ENCODE measurements at places on chromosomes 6 and 20. TPM values are rescaled to one million over a fixed set of nuclear protein-coding genes. Genes with fewer than 3 reads are reported as not detected.

DNA sequence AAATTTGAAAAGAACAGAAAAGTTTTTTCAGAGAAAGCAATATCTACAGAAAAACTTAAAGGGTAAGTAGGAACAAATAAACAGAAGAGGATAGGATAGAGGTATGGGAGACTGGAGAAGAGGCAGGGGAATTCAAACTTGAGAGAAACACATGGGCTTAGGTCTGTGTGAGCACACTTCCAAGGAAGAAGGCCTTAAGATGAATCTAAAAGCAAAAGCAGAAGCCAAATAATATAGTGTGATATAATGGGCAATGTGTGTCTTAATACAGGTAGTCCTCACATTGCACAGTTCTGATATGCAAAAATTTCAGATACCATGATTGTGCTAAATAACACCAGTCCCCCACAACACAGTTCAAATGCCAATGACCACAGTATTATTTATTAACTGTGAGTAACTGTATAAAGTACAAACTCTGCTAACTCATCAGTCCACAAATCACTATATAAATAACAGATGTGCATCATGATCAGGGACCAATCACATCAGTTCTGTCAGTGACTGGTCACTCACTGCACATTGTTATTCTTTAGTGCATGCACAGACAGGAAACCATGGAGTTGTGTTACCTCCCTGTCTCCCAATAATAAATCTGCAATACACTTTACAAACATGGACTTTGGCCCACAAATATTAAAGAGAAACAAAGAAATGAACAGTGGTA, 18.6 kb downstream of the SNX14 start:
- no peak for DNase-seq
- H3K27me3 ChIP-seq = no peaks in the 10 kb centered on the region

DNA sequence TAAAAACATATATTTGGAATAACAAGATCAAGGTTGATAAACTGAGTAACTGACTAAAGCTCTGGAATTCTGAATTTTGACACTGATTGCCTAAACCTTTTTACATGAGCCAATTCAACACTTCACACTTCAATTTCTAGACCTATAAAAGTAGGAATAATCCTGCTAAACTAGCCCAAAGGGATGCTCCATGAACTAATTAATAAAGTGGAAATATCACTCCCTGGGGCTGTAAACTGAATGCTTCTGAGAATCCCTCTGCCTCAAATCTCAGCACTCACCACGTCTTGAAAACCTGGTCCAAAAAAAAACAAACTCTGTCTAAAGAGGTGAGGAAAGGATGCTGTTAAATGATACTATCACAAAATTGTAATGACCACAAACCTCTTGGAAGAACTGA, 50.9 kb downstream of the DCDC2 start:
- no peak overlapping the region for H3K4me3 ChIP-seq
- H3K27ac ChIP-seq = no peak overlapping the region
- no peak for DNase-seq

Gene ADGRF5
- total RNA-seq = 42.1 TPM

GRCh38 chr6:6575143-6575542, 13.4 kb upstream of the LY86 start:
- DNase-seq = no peak
- no peaks in the 10 kb centered on the region for H3K4me1 ChIP-seq
- no peaks in the 10 kb centered on the region for H3K27me3 ChIP-seq
- H3K4me3 ChIP-seq = no peak overlapping the region

Gene BNIP5
- not detected for total RNA-seq

- H3K27me3 ChIP-seq = no peaks in the 10 kb centered on the region
- no peak overlapping the region for H3K27ac ChIP-seq
- DNase-seq = no peak
- H3K4me1 ChIP-seq = no peaks in the 10 kb centered on the region
- H3K4me3 ChIP-seq = no peak overlapping the region
These were observed 190.4 kb downstream of the PRL start for GRCh38 chr6:22106451-22106850.

- peak overlapping the region; percentile 98 for H3K4me3 ChIP-seq
- H3K36me3 ChIP-seq = peaks cover 36% of the 10 kb centered on the region
- no peak for DNase-seq
- H3K4me1 ChIP-seq = peaks cover 52% of the 10 kb centered on the region
These were observed 3.7 kb downstream of the PIM1 start for GRCh38 chr6:37173493-37174195.

Gene MDFI
- total RNA-seq = 0.77 TPM

Gene JPH2
- 151 TPM for total RNA-seq

Gene OLIG3
- not detected for total RNA-seq

Gene C4B
- total RNA-seq = 72.9 TPM

DNA sequence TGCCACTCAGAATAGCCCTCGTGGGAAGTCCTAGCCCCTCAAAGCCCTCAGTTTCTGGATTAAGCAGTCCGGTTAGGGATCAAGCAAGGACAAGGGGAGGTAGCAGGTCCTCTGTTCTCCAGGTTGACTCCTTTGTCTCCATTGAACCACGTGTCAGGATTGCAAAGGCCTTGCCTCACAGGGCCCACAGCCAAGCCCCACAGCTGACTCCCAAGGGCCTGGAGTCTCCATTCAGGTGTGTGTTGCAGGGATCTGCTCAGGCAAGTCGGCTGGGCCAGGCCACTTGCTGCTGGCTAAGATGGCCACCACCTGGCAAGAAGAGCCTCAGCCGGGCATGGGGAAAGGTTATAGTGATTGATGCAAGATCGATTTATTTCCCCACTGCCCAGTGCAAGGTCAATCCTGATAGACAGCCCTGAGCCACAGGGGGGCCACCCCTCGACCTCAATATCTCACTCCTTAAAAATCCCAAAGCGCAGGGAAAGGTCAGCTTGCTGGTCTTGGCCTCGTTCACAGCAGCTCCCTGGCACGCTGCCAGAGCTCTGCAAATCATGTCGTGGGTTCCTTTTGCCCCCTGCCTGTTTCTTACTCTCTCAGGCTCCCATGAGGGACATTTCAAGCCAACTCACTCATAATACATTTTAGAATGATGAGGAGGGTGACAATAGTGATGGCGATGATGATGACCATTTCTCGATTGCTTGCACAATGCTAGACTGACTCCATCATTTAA, 75.9 kb downstream of the EDN3 start:
- H3K27ac ChIP-seq = no peak overlapping the region
- H3K36me3 ChIP-seq = no peaks in the 10 kb centered on the region
- no peak for DNase-seq
- H3K27me3 ChIP-seq = peaks cover 76% of the 10 kb centered on the region
- H3K4me1 ChIP-seq = no peaks in the 10 kb centered on the region

Gene APMAP
- total RNA-seq = 23.8 TPM

DNA sequence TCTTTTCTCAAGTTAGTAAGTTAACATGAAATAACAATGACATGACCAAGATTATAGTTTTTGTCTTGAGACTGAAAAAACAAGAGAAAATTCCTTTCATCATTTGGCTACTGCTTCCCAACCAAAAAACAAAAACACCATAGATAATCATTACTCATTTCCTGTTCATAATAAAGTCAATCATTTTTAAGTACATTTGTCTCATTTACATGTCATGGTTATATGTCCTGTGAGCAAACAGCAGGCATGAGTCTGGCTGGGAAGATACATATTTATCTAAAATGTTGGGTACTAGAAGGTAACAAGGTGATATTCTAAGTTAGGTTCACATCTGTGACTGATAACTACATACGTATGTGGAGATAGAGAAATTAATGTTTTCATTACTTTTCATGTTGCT, 180.5 kb downstream of the ISM1 start:
- H3K4me3 ChIP-seq = no peak overlapping the region
- no peaks in the 10 kb centered on the region for H3K4me1 ChIP-seq
- no peak for DNase-seq
- H3K36me3 ChIP-seq = no peaks in the 10 kb centered on the region
- H3K27me3 ChIP-seq = no peaks in the 10 kb centered on the region

Gene PRRC2A
- total RNA-seq = 82.4 TPM

- peaks cover 14% of the 10 kb centered on the region for H3K36me3 ChIP-seq
- H3K4me1 ChIP-seq = peaks cover 29% of the 10 kb centered on the region
- no peak for DNase-seq
- H3K27me3 ChIP-seq = no peaks in the 10 kb centered on the region
These were observed 55.5 kb downstream of the ZHX3 start for GRCh38 chr20:41261790-41262717.

Gene NRSN1
- total RNA-seq = not detected

DNA sequence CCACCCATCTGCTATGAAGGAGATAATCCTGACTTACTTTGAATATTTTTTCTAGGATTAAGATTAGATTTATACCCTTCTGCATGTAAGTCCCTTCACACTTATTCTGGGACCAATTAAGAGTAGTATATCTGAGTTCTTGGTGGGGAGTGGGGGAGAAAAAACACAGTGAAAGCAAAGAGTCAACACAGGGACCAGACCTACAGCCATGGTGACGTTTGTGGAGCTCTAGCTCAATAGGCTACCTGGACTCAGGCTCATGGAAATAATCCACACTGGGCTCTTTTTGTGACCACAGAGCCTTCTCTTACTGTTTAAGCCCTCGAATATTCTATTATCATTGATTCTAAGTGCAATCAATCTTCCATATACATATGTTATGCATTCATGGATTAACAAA, 491.4 kb downstream of the LMBRD1 start:
- peaks cover 7% of the 10 kb centered on the region for H3K4me1 ChIP-seq
- H3K27ac ChIP-seq = no peak overlapping the region
- H3K4me3 ChIP-seq = no peak overlapping the region
- no peak for DNase-seq
- no peaks in the 10 kb centered on the region for H3K36me3 ChIP-seq

- no peaks in the 10 kb centered on the region for H3K36me3 ChIP-seq
- H3K4me1 ChIP-seq = peaks cover 55% of the 10 kb centered on the region
- peak overlapping the region; percentile 70 for H3K27ac ChIP-seq
- no peak overlapping the region for H3K4me3 ChIP-seq
These were observed 18.8 kb upstream of the IER3 start for GRCh38 chr6:30763155-30763617.

GRCh38 chr20:32205110-32205842, 2.3 kb downstream of the PLAGL2 start:
- peak overlapping the region; percentile 100 for H3K4me3 ChIP-seq
- H3K36me3 ChIP-seq = peaks cover 26% of the 10 kb centered on the region
- peak overlapping the region; percentile 97 for H3K27ac ChIP-seq
- H3K4me1 ChIP-seq = peaks cover 86% of the 10 kb centered on the region
- DNase-seq = no peak
- no peaks in the 10 kb centered on the region for H3K27me3 ChIP-seq

Gene MUC22
- 0.08 TPM for total RNA-seq

Gene CCN6
- total RNA-seq = not detected

- peak overlapping the region; percentile 11 for H3K4me3 ChIP-seq
- peaks cover 98% of the 10 kb centered on the region for H3K4me1 ChIP-seq
- H3K27me3 ChIP-seq = no peaks in the 10 kb centered on the region
- H3K36me3 ChIP-seq = no peaks in the 10 kb centered on the region
- H3K27ac ChIP-seq = peak overlapping the region; percentile 58
These were observed 7.1 kb downstream of the MAP3K5 start for GRCh38 chr6:136784910-136785746.

- H3K27me3 ChIP-seq = peaks cover 48% of the 10 kb centered on the region
- DNase-seq = no peak
- H3K4me3 ChIP-seq = no peak overlapping the region
- no peaks in the 10 kb centered on the region for H3K4me1 ChIP-seq
These were observed 66.9 kb upstream of the MC3R start for GRCh38 chr20:56181583-56181982.

Gene TRIM40
- not detected for total RNA-seq

- H3K4me3 ChIP-seq = no peak overlapping the region
- H3K27ac ChIP-seq = no peak overlapping the region
- peaks cover 4% of the 10 kb centered on the region for H3K36me3 ChIP-seq
- no peaks in the 10 kb centered on the region for H3K27me3 ChIP-seq
- DNase-seq = no peak
- H3K4me1 ChIP-seq = peaks cover 10% of the 10 kb centered on the region
These were observed 67.4 kb downstream of the GMPR start for GRCh38 chr6:16305788-16306187.

Gene PKIB
- 0.30 TPM for total RNA-seq

DNA sequence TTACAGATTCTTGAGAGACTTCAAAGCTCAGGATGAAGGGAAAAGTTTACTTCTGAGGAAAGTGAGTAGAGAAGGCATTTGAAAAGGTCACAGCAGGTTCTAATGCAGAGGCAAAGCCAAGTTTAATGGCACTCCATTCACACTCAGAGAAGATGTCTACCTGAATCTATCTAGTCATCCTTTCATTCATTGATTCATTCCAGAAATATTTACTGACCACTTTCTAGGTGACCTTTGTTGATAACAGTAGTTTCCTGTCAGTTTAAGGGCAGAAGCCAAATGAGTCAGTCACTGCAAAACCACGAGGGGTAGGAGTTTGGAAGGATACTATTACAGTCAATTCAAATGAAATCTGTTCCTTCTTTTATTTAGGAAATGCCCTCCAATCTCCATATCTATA, 30.8 kb downstream of the FBXO5 start:
- no peak overlapping the region for H3K4me3 ChIP-seq
- H3K36me3 ChIP-seq = no peaks in the 10 kb centered on the region
- no peak for DNase-seq

Gene FKBP1C
- total RNA-seq = 0.63 TPM

DNA sequence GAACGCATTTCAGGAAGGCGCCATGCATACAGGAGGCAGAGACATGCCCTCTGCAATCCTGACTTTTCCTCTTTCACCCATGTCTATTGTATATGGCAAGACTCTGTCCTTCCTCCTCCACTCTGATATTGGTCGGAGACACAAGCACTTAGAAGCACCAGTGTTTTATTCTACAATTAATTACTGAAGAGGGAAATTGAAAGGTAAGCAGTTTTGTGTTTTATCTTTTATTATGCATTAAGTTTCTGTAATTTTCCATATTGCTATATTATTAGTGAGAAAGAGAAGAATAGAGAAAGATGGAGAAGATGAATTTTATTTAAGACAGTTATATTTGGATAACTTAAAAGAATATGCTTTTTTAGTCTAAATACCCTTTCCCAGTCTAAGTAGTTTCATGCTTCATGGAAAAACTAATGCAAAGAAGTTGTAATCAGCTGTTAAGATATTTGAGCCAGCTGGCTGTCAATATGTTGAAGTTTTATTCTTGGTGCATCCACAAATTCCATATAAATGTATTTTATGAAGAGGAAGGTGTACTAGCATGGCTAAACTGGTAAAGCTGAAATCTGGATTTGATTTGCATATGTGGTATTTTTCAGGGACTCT, 13.6 kb downstream of the ARID1B start:
- peak overlapping the region; percentile 63 for H3K27ac ChIP-seq
- H3K4me3 ChIP-seq = peak overlapping the region; percentile 25
- no peak for DNase-seq

GRCh38 chr6:169640351-169640852, 61.4 kb downstream of the WDR27 start:
- peaks cover 4% of the 10 kb centered on the region for H3K36me3 ChIP-seq
- H3K27ac ChIP-seq = no peak overlapping the region
- no peaks in the 10 kb centered on the region for H3K27me3 ChIP-seq
- no peak overlapping the region for H3K4me3 ChIP-seq

Gene SLC24A3
- 1.3 TPM for total RNA-seq

GRCh38 chr6:82436740-82437139, 73.1 kb downstream of the TPBG start:
- no peak for DNase-seq
- H3K27ac ChIP-seq = no peak overlapping the region
- no peak overlapping the region for H3K4me3 ChIP-seq
- H3K36me3 ChIP-seq = no peaks in the 10 kb centered on the region

DNA sequence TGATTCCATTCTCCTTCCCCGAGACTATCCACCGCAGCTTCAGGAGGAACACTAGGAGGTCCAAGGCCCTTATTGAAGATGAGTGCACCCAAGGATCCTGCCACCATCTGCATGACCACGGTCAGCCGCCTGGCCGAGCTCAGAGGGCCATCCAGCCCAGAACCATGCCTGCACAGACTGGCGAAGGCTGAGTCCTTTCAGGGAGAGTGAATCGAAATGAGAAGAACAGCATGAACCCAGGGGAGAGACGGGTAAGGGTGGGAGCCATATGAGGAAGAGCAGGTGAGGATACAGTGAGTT, 26.3 kb downstream of the SERPINB6 start:
- no peaks in the 10 kb centered on the region for H3K27me3 ChIP-seq
- peak overlapping the region; percentile 62 for H3K27ac ChIP-seq
- H3K4me3 ChIP-seq = no peak overlapping the region
- no peak for DNase-seq
- peaks cover 67% of the 10 kb centered on the region for H3K4me1 ChIP-seq
- H3K36me3 ChIP-seq = peaks cover 23% of the 10 kb centered on the region
